NCI-H510A treated with DMSO at 0.1 percent for 48 hours (cell line): ENCODE measurements at places on chromosomes 3 and 15.

- DNase-seq: peak; percentile 52
Measured at GRCh38 chr3:38651153-38651789, 1.8 kb upstream of the SCN5A start.

DNA sequence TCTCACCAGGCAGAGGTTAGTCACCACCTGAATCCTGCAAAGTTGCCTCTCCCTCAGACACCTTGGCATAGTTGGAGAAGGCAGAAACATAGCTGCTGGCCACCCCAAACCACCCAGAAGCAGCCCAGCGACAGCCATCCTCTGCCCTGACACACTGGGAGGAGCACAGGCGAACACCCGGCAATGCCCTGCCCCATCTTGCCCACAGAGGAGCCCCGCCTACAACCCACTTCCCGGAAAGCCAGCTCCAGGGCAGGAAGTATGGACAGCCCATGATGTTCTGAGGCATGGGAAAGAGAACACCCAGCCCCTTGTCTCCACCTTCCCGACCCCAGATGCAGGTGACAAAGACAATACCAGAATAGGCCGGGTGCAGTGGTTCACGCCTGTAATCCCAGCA, 12.6 kb upstream of the SHISA5 start:
- no peak for DNase-seq

GRCh38 chr3:22609139-22609538, 594.0 kb upstream of the UBE2E2 start:
- no peak for DNase-seq

- no peak for DNase-seq
Measured at GRCh38 chr3:186273586-186273985, 88.4 kb downstream of the DGKG start.

DNA sequence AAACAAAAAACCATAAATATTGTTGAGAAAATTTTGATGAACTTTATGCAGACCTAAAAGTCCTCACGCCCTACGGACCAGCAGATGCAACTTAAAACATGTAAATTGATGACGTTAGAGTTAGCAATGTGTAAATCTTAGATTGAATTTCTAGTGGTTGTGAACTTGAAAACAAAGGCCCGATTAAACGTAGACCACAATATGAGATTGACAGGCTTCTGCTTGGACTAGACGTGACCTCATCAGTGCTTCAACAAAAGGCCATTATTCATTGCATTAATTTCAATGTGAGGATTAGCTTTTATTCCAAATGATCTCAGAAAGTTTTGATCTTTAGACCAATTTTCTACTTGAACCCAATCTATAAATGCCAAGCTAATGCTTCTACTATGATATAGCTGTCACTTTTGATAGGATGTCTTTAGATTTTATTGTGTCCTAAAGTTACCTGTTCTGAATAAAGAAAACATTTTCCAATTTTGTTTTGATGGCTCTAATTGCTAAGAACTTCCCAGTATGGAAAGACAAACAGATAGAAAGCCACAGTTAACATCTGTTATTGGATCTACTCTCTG, 55.4 kb upstream of the SPPL2A start:
- DNase-seq: no peak

DNA sequence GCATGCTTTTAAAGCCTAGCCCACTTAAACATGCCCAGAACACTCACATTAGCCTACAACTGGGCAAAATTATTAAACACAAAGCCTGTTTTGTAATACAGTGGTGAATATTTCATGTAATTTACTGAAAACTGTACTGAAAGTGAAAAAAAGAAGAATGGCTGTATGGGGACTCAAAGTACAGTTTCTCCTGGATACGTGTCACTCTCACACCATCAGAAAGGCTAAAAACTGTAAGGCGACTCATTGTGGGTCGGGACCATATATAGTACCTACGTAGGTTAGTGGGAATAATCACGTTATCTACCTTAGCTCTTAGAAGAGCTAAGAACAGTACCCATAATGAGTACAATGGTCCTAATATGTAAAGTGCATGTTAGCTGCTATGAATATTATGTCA, 80.2 kb upstream of the SPATA12 start:
- DNase-seq: no peak
